NCI-H146 (cell line): ENCODE measurements at places on chromosomes 7 and 10.
A peak's percentile ranks its signal among the peaks of the same experiment; 100 is the strongest.

GRCh38 chr7:3158341-3158760 is 114.7 kb upstream of the CARD11 start:
- DNase-seq: no peak

DNA sequence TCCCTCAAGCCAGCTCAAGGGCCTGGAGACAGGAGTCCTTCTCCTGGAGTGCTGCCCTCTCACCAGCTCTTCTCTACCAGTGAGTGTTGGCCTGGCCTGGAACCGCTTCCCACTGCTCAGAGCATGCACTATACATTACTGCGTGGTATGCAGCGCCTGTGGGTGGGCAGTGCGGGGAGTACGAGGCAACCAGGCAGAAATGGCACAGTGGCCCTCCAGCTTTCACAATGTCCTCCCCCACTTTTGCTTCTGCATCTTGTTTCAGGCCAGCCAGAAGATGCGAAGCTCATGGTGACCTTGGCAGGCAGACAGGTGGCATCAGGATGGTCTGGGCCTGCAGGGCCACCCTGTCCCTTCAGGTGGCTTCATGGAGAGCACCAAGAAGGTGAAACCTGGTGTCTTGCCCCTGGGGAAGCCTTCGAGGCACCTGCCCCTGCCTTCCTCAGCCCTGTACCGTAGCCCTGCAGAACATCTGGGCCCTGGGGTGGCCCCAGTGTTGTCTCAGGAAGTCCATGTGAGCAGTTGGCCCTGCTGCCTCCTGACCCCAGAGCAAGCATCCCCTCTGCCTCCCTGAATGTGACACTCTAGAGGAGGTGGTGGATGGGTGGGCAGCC is 35.8 kb downstream of the RASGEF1A start:
- no peak for DNase-seq

GRCh38 chr7:110839866-110840265 is 251.1 kb upstream of the LRRN3 start:
- peak; percentile 87 for DNase-seq

- no peak for DNase-seq
Observed at GRCh38 chr10:124123156-124123555, 29.8 kb upstream of the CHST15 start.

DNA sequence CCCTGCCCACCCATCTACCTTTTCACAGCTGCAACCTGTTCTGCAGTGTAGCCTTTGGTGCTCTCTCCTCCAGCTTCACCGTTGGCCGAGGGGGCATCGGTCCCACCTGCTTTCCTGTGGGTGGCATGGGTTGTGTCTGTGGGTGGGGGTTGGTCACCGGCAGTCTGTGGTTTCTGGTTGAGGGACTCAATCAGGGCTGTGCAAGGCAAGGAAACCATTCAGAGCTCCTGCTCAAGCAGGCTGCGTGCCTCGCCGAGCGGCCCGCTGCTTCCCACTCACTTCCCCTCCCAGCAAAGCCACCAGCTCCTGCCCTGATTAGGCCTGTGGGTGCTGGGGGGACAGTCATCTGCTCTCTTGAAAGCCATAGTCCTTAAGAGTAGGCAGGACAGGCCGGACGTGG is 9.8 kb downstream of the DNAJB12 start:
- no peak for DNase-seq

DNA sequence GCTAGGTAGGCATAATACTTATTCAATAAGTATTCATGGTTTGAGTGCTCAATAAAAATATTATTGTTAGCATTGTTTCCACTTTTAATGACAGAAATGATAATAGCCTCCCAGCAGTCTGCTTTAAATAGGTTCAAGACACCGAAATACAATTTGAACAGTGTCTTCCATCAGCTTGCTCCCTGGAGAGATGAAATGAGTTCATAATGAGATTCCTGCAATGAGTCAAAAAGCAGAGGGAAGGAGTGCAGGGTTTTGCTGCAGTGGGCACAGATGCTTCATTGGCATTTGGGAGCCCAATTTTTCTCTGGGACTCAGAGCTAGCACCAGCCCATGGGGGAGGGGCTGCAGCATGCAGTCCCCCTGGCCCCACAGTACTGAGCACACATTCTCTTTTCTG is 32.6 kb upstream of the CHCHD3 start:
- no peak for DNase-seq

- DNase-seq: no peak
Observed at GRCh38 chr10:26474026-26474425, 35.9 kb downstream of the APBB1IP start.

DNA sequence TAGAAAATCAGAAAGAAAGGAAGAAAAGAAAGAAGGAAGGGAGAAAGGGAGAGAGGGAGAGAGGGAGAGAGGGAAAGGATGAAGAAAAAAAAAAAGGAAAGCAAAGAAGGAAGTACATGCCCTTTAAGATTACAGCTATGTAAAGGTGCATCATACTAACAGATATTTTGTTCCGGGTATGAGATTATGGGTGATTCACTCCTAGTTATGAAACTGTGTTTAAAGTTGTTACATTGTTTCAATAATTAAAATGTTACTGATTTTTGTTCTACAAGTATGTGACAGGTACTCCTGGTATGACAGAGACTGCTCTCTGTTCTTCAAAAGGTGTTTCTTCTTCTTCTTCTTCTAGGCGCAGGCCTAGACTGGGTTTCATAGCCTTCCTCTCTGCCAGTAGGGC is 808.9 kb downstream of the GRID1 start:
- DNase-seq: no peak

DNA sequence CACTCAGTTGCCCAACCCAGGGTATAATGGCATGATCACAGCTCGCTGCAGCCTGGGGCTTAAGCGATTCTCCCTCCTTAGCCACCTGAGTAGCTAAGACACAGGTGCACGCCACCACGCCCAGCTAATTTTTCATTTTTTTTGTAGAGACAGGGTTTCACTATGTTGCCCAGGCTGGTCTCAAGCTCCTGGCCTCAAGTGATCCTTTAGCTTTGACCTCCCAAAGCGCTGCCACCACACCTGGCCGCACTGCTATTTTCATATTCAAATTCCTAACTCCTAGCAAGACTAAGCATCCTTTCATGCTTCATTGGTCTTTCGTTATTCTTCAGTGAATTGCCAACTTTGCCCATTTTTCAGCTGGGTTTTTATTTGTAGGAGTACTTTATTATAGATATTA is 30.4 kb upstream of the DAGLB start:
- DNase-seq: no peak

DNA sequence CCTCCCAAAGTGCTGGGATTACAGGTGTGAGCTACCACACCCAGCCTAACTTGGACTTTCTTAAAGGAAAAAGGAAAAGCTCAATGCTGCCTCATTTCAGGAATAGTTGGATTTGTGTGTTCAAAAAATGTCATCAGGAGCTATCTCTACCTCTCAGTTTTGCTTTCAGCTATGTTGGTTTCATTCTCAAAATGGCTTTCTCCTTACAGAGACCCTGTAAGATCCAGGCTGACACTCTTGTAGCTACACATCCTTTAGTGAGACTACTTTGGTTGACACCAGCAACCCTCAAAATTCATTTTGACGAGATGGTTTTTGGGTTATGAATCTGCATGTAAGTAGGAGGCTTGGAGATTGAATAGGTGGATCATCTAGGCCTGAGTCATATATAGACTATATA is 269.7 kb upstream of the SORCS1 start:
- no peak for DNase-seq

- DNase-seq: no peak
Observed at GRCh38 chr10:124436191-124436638, 13.6 kb downstream of the NKX1-2 start.

DNA sequence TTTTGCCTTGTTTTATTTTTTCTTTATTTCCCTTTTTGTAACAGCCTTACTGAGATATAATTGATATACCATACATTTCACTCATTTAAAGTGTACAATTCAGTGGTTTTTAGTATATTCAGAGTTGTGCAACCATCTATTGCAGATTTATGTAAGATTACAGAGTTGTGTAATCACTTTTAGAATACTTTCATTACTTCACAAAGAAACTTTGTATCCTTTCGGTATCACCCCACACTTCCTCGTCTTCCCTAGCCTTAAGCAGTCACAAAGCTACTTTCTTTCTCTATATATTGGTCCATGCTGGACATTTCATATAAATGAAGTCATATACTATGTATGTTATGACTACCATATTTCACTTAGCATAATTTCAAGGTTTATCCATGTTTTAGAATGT is 74.6 kb downstream of the ATRNL1 start:
- DNase-seq: no peak
